ENCODE measurements at places on chromosomes 2 and 18.

DNA sequence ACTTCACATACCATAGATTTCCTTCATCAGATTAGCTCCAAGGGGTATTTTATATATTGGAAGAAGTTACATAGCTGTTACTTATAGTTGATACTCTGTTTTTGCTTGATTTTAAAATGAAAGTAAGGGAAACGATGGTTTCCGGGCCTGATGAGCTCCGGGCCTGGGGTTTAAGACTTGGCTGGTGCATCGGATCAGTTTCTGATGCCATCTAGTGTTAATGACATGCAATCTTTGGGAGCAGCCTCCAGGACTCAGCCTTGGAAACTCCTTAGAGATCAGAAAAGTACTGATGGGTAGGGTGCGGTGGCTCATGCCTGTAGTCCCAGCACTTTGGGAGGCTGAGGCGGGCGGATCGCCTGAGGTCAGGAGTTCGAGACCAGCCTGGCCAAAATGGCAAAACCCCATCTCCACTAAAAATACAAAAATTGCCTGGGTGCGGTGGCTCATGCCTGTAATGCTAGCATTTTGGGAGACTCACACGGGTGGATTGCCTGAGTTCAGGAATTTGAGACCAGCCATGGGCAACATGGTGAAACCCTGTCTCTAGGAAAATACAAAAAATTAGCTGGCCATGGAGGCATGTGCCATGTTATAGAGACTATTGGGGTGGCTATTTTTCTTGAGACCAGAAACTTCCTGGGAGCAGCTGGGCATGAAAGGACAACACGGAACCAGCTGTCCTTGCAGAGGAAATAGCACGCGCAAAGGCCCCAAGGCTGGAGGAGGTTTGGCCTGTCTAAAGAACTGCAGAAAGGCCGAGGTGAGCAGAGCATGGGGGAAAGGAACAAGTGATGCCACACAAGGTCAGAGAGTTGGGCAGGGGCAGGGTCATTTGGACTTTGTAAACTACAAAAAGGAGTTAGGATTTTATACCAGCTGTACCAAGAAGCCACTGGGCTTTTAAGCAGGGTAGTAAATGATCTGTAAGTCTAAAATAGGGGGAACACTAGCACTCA is 46.9 kb upstream of the CNOT11 start:
- peak; percentile 7 for DNase-seq

GRCh38 chr2:207135340-207135739 is 30.4 kb downstream of the KLF7 start:
- DNase-seq: no peak

DNA sequence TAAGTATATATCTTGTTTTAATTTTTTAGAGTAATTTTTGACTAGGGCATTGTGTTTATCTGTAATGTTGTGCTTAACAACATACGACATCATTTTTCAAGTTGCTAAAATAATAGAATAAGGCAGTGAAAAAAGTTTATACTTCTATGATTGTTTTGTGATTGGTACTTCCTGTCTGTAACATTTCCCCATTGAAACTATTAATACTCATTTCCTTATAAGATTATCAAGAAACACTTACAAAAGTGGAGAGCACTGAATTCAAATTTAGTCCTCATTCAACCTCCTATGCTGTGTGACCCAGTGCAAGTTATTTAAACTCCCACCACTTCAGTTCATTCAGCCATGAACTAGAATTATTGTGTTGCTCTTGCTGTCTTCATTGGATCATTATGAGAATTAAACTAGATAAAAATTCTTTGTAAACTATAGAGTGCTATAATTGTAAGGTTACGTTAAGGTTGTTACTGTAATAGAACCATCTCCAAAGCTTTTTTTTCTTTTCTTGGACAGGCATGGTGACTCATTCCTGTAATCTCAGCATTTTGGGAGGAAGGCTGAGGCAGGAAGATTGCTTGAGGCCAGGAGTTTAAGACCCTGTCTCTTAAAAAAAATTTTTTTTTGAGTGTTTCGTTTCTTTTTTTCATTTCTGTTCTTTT is 2.8 kb downstream of the ETAA1 start:
- no peak for DNase-seq

DNA sequence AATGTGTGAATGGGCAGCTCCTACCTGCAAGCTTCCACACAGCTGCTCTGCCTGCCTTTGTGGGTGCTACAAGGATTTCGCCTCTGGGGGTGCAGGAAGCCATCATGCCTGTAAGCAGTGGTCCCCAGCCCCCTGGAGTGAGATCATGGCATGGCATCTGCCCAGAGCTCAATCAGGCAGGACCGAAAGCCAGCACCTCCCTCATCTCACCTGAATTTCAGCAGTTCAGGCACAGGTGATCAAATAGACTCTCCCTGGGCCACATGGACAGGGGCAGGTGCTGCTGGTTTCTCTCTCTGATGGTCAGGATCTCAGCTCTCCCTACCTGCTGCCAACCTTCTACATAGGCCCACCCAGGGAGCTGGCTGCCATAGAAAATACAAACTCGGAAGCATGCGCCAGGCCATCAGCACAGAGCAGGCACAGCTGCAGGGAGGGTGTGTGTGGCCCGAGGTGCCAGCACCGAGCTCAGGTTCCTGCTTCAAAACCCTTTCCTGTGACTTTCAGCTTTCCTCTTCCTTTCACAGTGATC is 133.2 kb upstream of the ID2 start:
- no peak for DNase-seq

GRCh38 chr2:149160701-149161217 is 122.3 kb downstream of the LYPD6B start:
- DNase-seq: no peak

DNA sequence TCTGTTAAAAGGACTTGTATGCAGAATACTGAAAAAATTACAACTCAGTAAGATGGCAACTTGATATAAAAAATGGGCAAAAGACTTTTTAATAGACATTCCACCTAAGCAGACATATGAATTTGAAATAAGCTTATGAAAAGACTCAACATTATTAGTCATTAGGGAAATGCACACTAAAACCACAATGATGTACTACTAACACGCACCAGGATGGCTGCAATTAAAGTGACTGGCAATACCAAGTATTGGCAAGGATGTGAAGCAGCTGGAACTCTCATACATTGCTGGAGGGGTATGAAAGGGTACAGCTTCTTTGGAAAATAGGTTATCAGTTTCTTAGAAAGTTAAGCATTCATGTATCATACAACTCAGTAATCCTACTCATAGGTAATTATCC is 3.2 kb upstream of the ENOSF1 start:
- peak; percentile 5 for DNase-seq

DNA sequence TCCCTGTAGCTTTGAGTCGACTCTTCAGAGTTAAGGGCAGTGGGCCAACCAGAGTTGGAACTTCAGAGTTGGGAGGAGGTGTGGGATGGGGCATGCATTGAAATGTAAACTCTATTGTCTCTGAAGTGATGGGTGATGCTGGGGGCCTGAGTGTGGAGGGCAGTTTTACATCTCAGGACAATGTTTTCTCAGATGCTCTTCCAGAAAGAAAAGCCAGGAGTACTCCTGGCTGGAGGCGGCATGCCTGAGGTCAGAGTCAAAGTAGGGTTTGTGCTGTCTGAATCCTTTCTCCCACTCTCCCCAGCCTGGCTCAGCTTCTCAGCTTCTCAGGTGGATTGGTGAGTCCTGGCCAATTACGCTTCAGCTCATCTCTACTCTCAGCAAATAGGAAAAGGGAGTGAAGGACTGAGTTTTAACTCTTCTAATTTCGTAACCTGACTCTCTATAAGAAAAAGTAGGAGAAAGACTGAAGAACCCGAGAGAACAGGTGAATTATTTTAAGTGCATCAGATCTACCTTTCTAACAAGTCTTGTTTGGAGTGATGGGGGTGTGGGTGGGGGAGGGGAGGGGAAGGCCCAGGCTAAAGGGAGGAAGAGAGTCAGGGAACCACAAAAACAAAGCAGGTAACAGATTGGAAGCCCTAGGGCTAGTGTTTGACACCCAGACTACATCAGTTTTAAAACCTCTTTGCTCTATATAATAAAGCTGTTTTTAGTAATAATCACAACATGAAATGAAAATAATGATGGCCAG is 107.5 kb upstream of the PELI1 start:
- DNase-seq: no peak

Data from activated gamma-delta T cell treated with anti-CD3 and anti-CD28 coated beads, Interleukin-2, amount 50 U/mL, for 16 hours (primary cell).